ENCODE measurements at places on chromosomes 11 and 22. TPM values are rescaled to one million over a fixed set of nuclear protein-coding genes. Genes with fewer than 3 reads are reported as not detected.
A peak's percentile ranks its signal among the peaks of the same experiment; 100 is the strongest.

The TREH gene
- total RNA-seq: not detected

The APOA5 gene
- not detected for total RNA-seq

The KDM2A gene
- 67.4 TPM for total RNA-seq

DNA sequence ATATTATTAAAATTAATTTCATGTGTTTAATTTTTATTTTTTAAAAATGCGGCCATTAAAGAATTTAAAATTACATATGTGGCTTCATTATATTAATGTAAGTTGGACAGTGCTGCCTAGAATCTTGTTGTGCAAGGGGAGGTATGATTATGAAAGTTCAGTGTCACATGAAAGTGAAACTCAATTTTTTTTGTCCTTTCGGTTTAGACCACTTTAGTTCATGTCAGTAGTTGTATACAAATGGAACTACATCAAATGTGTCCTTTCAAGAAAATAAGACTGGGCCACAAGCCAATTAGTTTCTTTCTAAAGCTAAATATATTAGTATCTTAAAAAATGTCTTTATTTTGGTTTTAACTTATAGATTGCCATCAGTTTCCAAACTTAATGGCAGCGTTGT lies 35.7 kb downstream of the TBCEL start:
- no peak for DNase-seq

The PIWIL4 gene
- 0.68 TPM for total RNA-seq

DNA sequence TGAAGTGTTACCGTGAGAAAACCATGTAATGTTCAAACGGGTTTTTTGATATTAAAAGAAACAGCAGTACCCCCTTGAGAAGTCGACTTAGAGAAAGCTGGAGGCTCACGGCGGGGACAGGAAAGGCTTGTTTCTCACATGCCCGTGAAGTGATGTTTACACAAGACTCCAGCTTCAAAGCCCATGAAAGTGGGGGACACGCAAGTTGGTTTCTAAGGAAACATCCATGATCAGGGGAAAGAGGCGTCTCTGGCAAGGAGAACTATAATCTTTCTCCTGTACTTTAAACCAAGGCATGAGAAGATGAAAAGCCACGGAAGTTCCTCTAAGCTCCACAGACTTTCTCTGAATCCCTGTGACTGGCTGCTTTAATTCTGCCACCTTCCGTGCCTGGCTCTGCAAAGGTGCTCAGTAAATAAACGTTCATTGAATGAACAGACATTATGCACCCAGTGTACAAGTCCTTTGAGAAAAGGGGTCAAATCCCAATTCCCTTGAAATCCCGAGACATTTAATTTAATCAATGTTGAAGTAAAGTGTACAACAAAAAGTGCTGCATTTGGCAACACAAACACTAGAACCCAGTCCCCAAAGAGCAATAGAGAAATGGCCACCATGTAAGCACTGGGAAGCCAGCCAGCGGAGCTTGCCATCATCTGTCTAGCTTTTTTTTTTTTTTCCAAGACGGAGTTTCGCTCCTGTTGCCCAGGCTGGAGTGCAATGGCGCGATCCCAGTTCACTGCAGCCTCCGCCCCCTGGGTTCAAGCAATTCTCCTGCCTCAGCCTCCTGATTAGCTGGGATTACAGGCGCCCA lies 58.7 kb downstream of the AHNAK start:
- DNase-seq: no peak

The RTN4R gene
- total RNA-seq: 19.0 TPM

The CECR2 gene
- 34.6 TPM for total RNA-seq

DNA sequence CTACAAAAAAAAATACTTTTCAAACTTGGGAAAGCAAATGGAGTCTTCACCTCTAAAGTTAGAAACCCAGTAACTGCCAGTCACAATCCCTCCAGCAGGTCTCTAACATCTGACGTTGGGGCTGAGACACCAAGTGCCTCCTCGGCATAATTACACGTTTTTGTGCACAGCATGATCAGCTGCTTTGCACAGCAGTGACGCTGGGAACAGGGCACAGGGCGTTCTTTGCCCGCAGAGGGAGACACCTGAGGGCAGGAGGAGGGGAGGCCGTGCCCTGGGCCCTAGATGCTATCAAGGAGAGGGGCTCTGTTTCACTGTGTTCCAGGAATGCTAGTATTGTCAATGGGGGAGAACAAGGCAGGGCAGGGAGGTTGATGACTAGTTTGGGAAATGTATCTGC lies 120.1 kb downstream of the PARVA start:
- DNase-seq: no peak

GRCh38 chr11:32052215-32052614 lies 38.7 kb upstream of the RCN1 start:
- peak; percentile 71 for DNase-seq

DNA sequence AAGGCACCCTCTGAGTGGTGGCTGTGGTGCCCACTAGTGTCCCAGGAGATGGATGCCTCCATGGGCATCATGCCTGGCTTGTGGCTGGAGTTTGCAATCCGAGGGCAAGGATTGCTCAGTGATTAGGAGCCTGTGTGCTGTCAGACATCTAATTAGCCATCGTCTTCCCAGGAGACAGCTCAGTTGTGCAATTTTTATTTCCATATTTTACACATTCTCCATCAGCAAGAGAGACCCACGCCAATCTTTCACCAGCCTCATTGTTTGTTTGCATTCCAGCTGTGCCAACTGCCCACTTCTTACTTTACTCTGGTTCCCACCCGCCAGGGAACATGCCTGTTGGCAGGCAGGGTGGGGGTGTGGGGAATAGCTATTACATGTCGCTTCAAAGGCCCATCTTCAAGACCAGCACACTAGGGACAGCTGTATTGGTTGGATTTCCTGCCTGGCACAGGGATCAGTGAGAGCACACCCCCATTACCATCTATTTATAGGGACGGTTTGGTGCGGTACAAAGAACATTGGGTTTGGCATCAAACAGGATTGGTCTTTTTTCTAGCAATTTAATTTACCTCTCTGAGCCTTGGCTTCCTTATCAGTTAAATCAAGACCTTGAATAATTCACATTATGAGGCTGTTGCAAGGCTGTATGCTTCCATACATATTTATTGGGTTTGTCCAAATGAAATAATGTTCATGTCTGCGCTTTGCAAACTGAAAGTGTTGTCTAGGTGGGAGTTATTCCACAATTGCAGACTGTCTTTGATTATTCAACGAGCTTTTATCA lies 80.7 kb upstream of the NAV2 start:
- no peak for DNase-seq

- no peak for DNase-seq
Observed at GRCh38 chr22:46604306-46604690, 15.9 kb upstream of the GRAMD4 start.

- DNase-seq: no peak
Observed at GRCh38 chr11:134086376-134086775, 17.5 kb downstream of the JAM3 start.

- DNase-seq: no peak
Observed at GRCh38 chr11:15179167-15179566, 64.4 kb downstream of the INSC start.

DNA sequence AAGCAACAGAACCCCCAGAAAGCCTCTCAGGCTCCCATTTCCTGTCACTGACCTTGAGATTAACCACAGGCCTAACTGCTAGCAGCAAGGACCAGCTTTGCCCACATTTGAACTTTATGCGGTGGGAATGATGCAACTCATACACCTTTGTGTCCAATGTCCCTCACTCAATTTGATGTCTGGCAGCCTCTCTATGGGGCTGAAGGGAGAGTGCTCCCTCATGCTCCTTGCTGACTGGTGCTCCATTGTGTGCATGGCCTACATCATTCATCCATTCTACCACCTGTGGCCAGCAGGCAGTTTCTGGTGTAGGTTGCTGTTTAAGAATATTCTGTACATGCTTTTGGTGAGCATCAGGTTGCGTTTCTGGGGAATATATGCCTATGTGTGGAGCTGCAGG lies 31.9 kb downstream of the KCNQ1OT1 start:
- DNase-seq: no peak

GRCh38 chr22:35172442-35172841 lies 84.9 kb upstream of the HMGXB4 start:
- DNase-seq: no peak

DNA sequence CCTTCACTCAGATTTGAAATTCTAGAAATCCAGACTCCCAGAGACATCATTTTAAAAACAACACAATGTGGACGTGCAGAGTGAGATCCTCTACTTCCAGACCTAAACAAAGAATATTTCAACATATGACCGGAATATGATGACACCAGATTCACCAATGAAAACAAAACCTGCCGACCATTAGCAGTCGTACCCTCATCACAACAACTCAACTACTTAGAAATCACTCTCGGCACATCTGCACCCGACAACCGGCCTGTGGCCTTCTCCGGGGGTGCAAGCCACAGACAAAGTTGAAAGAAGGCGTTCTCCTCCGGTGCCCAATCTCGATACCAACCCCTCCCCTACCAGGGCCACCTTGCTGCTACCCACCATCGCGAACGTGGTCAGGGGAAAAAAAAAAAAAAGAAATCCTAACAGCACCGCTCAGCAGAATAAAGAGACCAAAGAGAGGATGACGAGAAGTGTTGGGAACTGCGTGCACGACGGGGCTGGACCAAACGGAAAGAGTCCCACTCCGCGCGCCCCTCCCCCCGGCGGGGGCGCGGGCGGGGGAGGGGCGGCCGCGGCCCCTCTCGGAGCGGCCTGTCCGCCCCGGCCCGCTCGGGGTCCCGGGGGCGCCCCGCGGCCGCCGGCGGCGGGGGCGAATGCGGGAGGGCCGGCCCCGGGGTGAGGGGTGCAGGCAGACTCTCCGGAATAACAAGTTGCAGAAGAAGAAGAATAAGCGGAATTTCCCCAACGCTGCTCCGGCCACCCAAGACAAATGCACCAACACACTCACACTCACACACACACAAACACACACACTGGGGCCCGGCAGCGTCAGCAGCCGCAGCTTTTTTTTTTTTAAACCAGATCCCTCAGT lies 1.7 kb downstream of the PHF21A start:
- DNase-seq: peak; percentile 53

- no peak for DNase-seq
Observed at GRCh38 chr22:44460691-44461375, 37.2 kb downstream of the RTL6 start.

- no peak for DNase-seq
Observed at GRCh38 chr11:34192481-34193401, 87.3 kb downstream of the NAT10 start.

The MYOD1 gene
- not detected for total RNA-seq

GRCh38 chr11:28009996-28010395 lies 98.0 kb downstream of the KIF18A start:
- no peak for DNase-seq

The CARD16 gene
- not detected for total RNA-seq

DNA sequence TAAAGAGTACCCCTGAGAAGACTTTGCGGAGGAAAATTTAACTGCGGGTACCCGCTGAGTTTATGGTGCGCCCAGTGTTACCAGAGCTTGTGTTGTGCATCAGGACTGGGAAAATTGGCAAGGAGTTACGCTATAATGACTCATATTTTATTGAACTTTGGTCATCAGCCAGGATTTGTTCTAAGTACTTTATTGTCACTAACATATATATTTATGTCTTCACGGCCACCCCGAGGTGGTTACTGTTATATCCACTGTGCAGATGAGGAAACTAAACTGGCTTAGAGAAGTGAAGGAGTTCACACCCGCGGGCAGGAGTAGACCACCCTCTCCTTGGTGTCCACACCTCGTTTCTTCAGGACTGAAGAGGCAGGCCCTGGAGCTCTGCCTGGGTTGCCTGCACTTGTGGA lies 667 bp downstream of the ACCS start:
- DNase-seq: no peak

The TENM4 gene
- 38.1 TPM for total RNA-seq

GRCh38 chr11:45079567-45079942 lies 66.9 kb upstream of the PRDM11 start:
- DNase-seq: no peak

DNA sequence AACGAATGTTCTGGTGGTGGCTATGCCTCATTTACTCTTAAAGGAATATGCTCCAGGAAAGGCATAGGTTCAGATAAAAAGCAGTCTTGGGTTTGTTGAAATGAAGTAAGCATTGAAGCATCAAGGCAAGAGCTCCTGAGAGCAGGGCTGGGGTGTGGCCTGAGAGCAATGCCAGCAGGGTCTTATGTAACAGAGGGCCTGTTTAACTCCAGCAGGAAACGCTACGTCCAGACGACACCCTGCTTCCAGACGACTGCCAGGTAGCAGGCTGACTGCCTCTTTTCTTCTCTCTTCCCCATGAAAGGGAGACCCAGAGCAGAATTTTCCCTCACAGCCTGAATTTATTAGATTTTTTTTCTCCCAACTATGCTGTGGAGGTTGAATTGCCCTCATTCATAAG lies 127.2 kb upstream of the SLC5A12 start:
- no peak for DNase-seq

- no peak for DNase-seq
Observed at GRCh38 chr11:102882389-102883024, 7.7 kb upstream of the MMP12 start.

The FGF19 gene
- 0.34 TPM for total RNA-seq

The SLN gene
- total RNA-seq: not detected

- DNase-seq: peak; percentile 70
Observed at GRCh38 chr11:77411717-77412441, 62.0 kb downstream of the PAK1 start.

The C1QTNF4 gene
- 18.9 TPM for total RNA-seq
